ENCODE measurements at places on chromosomes 2 and 18.
A peak's percentile ranks its signal among the peaks of the same experiment; 100 is the strongest.

- DNase-seq: no peak
Observed at GRCh38 chr2:162282765-162283425, 35.6 kb downstream of the IFIH1 start.

- DNase-seq: no peak
Observed at GRCh38 chr2:176097820-176098365, 1.7 kb upstream of the HOXD12 start.

DNA sequence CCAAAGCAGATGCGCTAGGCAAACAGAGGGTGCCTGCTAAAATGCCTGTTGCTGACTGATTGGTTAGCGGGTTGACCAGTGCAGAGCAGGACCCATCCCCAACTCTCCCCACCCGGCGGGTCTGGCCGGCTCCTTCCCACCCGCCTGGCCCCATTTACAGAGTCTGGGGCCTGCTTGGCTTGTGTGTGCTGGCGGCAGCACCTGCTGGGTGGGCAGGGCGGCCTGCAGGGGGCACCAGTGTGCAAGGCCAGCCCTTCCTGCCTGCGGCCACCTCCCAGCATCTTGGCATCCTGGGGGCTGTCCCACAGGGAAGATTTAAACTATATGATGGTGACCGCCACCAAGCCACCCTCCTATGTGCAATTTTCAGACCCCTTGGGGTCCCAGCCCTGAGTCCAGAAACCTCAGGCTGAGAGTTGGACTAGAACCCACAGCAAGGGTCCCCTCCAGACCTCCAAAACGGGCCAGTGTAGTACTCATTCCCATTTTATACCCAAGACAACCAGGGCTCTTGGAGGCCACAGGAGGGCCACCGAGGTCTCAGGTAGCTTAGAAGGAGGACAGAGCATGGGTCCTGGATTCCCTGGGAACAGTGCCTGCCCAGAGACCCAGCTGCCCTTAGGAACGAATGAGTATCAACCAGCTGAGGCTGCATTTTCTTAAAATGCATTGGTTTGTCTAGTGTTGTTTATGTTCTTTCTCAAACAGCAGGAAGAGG is 173.6 kb downstream of the SMAD7 start:
- no peak for DNase-seq

DNA sequence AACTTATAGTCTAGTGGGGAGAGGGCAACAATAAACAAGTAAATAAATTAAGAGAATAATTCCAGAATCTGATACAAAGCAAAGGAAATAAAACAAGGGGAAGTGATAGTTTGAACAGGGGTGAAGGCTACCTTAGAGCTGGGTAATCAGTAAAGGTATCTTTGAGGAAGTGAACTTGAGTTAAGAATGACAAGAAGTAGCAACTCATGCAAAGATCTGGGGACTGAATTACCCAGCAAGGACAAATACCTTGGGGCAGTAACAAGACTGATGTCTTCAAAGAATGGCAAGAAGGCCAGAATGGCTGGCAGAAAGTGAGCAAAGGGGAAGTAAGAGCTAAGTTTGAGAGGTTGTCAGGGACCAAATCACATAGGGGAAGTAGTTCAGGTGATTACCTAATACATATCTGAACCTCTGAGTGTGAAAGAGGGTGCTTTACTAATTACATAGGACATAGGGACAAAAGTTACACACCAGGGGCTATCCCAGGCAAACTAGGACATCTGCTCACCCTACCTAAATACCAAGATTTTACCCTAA is 244.6 kb upstream of the HNRNPA3 start:
- no peak for DNase-seq

DNA sequence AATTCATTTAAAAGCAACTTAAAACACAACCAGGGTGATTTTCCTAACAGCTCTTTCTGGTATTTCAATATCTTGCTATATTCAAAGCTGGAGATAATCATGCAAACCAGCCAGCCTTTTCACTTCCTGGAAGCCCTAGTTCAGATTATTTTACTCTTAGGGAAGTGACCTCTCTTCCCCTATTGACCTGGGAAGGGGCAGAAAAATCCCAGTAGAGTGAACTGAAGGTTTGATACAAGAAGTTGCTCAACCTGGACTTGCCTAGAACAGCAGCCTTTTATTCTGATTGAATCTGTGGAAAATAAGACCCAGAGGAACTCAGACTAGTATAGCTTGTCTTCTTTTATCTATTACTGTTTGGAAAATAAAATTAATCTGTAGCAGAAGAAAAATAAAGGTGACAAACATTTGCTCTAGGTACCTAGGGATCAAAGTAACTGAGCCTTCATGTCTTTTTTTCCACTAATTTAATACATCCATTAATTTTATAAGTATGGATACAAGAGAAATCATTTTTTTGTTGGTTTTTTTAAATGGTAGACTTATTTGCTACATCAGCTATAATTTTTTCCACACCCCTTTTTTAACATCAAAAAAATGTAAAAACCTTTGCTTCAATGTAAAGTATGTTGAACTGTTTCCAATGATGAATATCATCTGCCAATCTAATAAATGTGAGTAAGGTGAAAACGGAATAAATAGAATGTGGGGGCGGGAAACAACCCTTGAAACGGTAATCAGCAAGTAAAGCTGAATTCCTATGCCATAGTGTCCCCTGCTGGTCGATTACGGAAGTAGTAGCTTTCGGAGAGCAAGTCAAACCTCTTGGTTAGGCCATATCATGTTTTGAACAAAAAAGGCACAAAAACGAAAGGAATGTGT is 629.9 kb downstream of the NRXN1 start:
- DNase-seq: peak; percentile 23

DNA sequence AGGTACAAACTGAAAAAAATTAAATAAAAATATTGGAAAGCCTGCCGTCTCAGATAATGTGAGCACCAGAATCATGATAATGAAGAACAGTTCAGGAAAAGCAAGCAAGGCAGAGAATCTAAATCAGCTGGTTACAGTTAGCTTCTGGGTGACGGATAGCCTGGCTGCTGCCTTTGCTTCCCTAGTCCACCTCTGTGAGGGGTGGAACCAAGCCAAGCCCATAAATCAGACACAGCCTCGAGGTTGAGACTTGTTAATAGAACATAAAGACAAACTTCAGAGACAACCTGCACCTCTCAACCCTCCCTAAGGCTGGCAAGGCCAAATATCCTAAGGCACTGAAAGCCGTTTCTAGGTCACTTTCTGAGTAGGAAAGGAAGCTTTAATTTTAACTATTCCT is 334.7 kb upstream of the SLC39A10 start:
- DNase-seq: no peak

GRCh38 chr2:239339726-239340601 is 60.9 kb downstream of the HDAC4 start:
- no peak for DNase-seq

Data from SW 1271 (cell line).